Upper lobe of right lung (tissue), 1 donor: ENCODE measurements at places on chromosomes 1 and 21. TPM values are rescaled to one million over a fixed set of nuclear protein-coding genes. Genes with fewer than 3 reads are reported as not detected.
A peak's percentile ranks its signal among the peaks of the same experiment; 100 is the strongest.

GRCh38 chr1:218474128-218474527 lies 129.0 kb downstream of the TGFB2 start:
- peaks cover 3% of the 10 kb centered on the region for H3K4me1 ChIP-seq
- no peak overlapping the region for H3K27ac ChIP-seq
- H3K27me3 ChIP-seq: no peaks in the 10 kb centered on the region
- DNase-seq: no peak
- H3K36me3 ChIP-seq: no peaks in the 10 kb centered on the region

The CASQ2 gene
- total RNA-seq: 1.3 TPM

DNA sequence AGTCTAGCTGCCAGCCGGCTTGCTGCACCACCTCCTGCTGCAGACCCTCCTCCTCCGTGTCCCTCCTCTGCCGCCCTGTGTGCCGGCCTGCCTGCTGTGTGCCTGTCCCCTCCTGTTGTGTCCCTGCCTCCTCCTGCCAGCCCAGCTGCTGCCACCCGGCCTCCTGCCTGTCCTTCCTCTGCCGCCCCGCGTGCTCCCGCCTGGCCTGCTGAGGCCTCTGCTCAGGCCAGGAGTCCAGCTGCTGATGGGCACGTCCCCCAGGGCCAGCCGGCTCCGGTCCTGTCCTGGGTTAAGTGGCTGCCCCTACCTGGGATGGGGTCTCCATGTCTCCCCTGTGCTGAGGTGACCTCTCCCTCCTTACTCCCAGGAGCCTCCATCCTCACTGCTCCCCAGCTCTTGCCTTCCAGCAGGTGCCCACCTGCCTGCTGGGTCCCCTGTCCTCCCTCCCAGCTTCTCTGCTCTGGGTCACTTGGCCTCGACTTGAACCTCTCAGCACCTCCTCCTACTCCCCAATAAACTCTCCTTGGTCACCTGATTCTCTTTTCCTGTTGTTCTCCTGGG lies 870 bp downstream of the KRTAP10-8 start:
- H3K27ac ChIP-seq: no peak overlapping the region
- peak; percentile 53 for DNase-seq
- H3K4me1 ChIP-seq: no peaks in the 10 kb centered on the region

The CELA3B gene
- total RNA-seq: not detected

GRCh38 chr1:199292896-199293295 lies 654.1 kb downstream of the PTPRC start:
- no peak overlapping the region for H3K27ac ChIP-seq
- no peaks in the 10 kb centered on the region for H3K4me1 ChIP-seq
- no peak overlapping the region for H3K4me3 ChIP-seq
- H3K36me3 ChIP-seq: no peaks in the 10 kb centered on the region
- DNase-seq: no peak

The LRRIQ3 gene
- 0.67 TPM for total RNA-seq

The F11R gene
- 167 TPM for total RNA-seq

- no peaks in the 10 kb centered on the region for H3K36me3 ChIP-seq
- H3K27me3 ChIP-seq: no peaks in the 10 kb centered on the region
- no peak overlapping the region for H3K27ac ChIP-seq
- no peak overlapping the region for H3K4me3 ChIP-seq
Measured at GRCh38 chr1:107016376-107016978, 40.0 kb upstream of the PRMT6 start.

The FAM72A gene
- 4.4 TPM for total RNA-seq

The CNST gene
- 29.8 TPM for total RNA-seq

The MUL1 gene
- 34.5 TPM for total RNA-seq

The IGSF9 gene
- total RNA-seq: 2.2 TPM

DNA sequence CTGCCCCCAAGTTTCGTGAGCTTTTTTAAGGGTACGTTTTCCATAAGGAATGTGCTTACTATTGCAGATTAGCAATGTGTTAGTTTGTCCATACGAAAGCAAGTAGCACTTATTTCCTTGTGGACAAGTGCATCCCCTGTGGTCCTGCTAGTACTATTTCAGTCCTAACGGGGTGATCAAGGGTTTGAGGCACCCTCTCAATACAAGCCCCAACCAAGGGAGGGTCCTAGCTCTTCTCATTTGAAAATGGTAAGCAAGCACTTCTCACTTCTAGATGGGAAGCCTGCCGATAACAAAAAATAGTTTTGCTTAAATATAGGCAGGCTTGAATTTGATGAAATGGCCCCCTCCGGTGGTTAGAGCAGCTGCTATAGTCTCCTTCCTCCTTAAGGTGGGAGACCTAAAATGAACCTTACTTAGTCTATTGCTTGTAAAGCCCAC lies 64.0 kb upstream of the HMCN1 start:
- H3K27me3 ChIP-seq: no peaks in the 10 kb centered on the region
- DNase-seq: no peak
- peaks cover 17% of the 10 kb centered on the region for H3K4me1 ChIP-seq
- H3K27ac ChIP-seq: no peak overlapping the region
- H3K36me3 ChIP-seq: no peaks in the 10 kb centered on the region
- no peak overlapping the region for H3K4me3 ChIP-seq

The OR2L3 gene
- total RNA-seq: not detected

- H3K27ac ChIP-seq: no peak overlapping the region
- peaks cover 11% of the 10 kb centered on the region for H3K27me3 ChIP-seq
- no peak for DNase-seq
- H3K4me1 ChIP-seq: no peaks in the 10 kb centered on the region
Measured at GRCh38 chr1:26405281-26405915, 5.2 kb upstream of the LIN28A start.

DNA sequence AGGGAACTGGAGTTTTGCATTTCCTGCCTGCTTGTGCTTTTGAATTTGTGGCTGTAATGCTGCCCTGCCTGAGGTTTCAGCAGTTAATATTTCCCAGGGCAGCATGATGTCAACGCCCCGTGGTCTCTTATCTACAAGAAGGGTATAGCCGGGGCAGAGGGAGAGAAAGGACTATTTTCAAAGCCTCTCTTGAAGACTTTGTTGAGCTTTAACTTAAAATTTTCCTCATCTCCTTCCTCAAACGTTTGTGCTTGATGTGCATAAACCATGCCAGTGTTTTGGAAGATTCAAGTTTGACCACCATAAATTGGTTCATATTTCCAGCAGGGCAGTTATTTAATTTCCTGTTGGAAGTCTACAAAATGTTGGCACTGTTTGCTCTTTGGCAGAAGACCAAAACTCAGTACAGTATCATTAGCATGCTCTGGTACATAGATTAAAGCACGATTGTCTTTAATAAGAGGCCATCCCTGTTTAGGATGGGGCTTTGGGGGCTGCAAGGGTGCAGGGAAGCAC lies 43.4 kb downstream of the ROR1 start:
- H3K36me3 ChIP-seq: no peaks in the 10 kb centered on the region
- no peak for DNase-seq

GRCh38 chr1:192737306-192737705 lies 71.5 kb upstream of the RGS2 start:
- no peaks in the 10 kb centered on the region for H3K27me3 ChIP-seq
- no peak overlapping the region for H3K27ac ChIP-seq
- no peaks in the 10 kb centered on the region for H3K36me3 ChIP-seq
- no peak overlapping the region for H3K4me3 ChIP-seq

DNA sequence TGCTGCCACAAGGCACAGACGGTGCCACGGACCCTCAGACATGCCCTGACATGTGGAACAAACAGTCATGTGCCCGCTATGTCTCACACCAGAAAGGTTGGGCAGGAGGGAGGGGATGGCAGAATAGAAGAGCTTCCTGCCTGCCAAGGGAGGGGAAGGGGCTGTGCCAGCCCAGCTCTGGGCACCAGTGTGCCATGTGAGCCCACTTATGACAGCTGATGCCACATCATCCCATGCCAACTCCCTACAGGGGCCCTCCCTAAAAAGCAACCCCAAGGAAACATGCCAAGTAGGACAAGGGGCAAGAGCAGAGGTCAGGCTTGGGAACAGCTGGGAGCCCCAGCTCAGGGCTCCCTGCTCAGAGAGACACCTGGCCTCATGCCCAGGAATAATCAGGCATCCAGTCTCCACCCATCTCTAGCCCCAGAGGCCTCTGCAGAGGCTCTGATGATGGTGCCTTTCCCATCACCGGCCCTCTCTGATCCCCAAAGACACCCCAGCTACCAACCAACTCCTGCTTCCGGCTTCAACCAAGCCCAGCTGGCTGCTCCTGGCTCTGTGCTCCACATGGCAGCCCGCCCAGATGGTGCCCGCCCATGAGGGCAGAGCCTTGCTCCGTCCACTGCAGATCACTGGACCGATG lies 10.3 kb downstream of the ADGRB2 start:
- H3K27me3 ChIP-seq: peaks cover 6% of the 10 kb centered on the region
- no peaks in the 10 kb centered on the region for H3K36me3 ChIP-seq
- H3K4me1 ChIP-seq: no peaks in the 10 kb centered on the region
- no peak overlapping the region for H3K27ac ChIP-seq
- no peak overlapping the region for H3K4me3 ChIP-seq
- DNase-seq: no peak

DNA sequence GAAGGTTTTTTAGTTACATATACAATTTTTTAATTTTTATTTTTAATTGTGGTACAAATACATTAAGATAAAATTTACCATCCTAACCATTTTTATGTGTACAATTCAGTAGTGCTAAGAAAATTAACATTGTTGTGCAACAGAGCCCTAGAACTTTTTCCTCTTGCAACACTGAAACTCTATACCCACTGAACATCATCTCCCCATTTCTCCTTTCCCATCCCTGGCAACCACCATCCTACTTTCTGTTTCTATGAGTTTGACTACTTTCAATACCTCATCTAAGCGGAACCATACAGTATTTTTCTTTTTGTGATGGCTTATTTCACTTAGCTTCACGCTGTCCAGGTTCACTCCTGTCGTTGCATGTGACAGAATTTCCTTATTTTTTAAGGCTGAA lies 54.1 kb downstream of the PALMD start:
- H3K4me3 ChIP-seq: no peak overlapping the region
- H3K4me1 ChIP-seq: no peaks in the 10 kb centered on the region

The CRABP2 gene
- total RNA-seq: 1.4 TPM

GRCh38 chr1:183942933-183943693 lies 94.4 kb downstream of the COLGALT2 start:
- H3K4me1 ChIP-seq: no peaks in the 10 kb centered on the region
- no peak for DNase-seq
- H3K27me3 ChIP-seq: no peaks in the 10 kb centered on the region
- H3K4me3 ChIP-seq: no peak overlapping the region
- H3K27ac ChIP-seq: no peak overlapping the region
- H3K36me3 ChIP-seq: peaks cover 4% of the 10 kb centered on the region

DNA sequence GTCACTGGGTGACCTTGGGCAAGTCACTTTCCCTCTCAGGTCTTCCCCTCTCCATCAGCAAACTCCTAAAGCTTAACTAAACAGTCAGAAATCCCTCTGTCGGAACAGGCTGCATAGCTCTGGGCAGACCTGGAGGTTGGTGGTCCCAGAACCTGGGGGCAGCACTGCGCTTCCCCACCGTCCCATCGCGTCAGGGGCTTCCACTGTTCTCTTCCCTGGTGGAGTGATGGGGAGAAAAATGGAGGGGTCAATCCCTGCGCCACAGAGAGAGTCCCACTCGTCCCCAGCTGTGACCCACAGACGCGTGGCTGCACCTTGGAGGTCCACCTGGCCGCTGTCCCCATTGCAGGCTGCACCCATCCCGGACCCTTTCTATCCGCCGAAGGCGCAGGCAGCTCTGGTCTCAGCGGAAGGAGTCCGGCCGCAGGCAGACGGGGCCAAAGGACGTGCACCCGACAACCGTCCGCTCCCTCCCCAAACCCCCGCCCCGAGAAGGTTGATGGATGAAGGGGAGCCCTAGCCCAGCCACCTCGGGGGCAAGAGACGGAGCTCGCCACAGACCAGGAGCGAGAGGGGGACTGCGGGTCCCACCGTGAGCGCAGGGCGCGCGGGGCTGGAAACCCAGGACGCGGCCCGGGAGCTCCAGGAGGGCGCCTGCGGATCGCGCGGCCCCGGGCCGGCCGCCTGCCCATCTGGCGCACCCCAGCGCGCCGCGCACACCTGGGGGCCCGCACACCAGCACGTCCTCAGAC lies 588 bp upstream of the WNT3A start:
- H3K27ac ChIP-seq: no peak overlapping the region
- H3K4me3 ChIP-seq: no peak overlapping the region
- no peaks in the 10 kb centered on the region for H3K36me3 ChIP-seq

DNA sequence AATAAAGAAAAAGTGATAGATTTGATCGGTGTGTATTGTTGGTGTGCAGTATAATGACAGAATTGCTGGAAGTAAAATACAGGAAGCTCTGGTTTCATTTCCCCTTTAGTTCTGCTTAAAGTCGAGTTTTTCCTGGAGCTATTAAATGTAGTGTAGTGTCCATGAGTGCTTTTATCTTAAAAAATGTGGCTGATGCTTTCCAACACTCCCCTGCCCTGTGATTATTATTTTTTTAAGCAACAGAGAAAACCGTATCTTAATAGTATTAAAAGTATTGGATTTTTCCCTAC lies 1.1 kb downstream of the LGALS8 start:
- no peaks in the 10 kb centered on the region for H3K27me3 ChIP-seq
- peak overlapping the region; percentile 93 for H3K4me3 ChIP-seq

- no peak overlapping the region for H3K4me3 ChIP-seq
- no peak for DNase-seq
Measured at GRCh38 chr1:216936779-216937178, 213.6 kb upstream of the ESRRG start.

- peaks cover 4% of the 10 kb centered on the region for H3K27me3 ChIP-seq
- no peak for DNase-seq
- no peaks in the 10 kb centered on the region for H3K36me3 ChIP-seq
- no peaks in the 10 kb centered on the region for H3K4me1 ChIP-seq
- H3K27ac ChIP-seq: no peak overlapping the region
Measured at GRCh38 chr1:112061056-112061455, 71.6 kb upstream of the KCND3 start.

- no peak overlapping the region for H3K27ac ChIP-seq
- H3K36me3 ChIP-seq: no peaks in the 10 kb centered on the region
- no peak for DNase-seq
- peaks cover 6% of the 10 kb centered on the region for H3K4me1 ChIP-seq
Measured at GRCh38 chr1:55311057-55311641, 96.0 kb upstream of the USP24 start.
